NCI-H2171 treated with DMSO at 0.1 percent for 48 hours (cell line): ENCODE measurements at places on chromosomes 5 and 9.

GRCh38 chr9:88953381-88954029, 37.8 kb upstream of the S1PR3 start:
- no peak for DNase-seq

DNA sequence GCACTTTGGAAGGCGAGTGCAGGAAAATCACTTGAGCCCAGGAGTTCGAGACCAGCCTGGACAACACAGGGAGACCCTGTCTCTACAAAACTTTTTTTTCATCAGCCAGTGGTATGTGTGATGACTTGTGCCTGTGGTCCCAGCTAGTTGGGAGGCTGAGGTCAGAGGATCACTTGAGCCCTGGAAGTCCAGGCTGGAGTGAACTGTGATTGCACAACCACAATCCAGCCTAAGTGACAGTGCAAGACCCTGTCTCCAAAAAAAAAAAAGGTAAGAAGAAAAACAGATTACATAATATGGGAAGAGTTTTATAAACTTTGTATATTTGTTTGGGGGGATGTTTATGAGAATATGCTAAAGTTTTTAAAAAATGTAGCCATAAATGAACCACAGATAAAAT, 76.5 kb upstream of the CER1 start:
- no peak for DNase-seq

- no peak for DNase-seq
These were observed 183.3 kb downstream of the MAST4 start for GRCh38 chr5:66779528-66779927.

DNA sequence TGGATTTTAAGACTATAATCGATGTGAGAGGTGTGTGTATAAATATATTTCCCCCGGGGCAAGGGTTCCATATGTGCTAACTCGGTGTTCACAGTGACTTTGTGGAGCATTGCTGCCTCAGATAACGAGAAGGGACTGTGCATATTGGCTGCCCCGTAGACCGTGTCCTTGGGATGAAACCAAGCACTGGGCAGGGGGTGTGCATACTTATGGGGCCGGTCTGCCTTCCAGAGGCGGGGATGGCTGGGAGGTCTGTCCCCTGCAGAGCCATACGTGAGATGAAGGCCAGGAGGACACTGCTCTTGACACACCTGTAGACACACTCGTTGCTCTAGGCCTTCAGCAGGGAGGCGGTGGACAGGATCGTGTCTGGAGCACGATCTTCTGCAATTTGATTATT, 56.0 kb upstream of the ZNF354A start:
- DNase-seq = no peak

- no peak for DNase-seq
These were observed 8.6 kb downstream of the TRPM3 start for GRCh38 chr9:71112866-71113265.

GRCh38 chr9:123687246-123687751, 242.6 kb downstream of the DENND1A start:
- DNase-seq = peak; percentile 31

- DNase-seq = no peak
These were observed 75.0 kb upstream of the NEURL1B start for GRCh38 chr5:172565931-172566665.

- DNase-seq = no peak
These were observed 49.4 kb downstream of the ITGA1 start for GRCh38 chr5:52837068-52837467.

- DNase-seq = no peak
These were observed 105.5 kb upstream of the TSLP start for GRCh38 chr5:110965773-110966581.

- DNase-seq = no peak
These were observed 1108.3 kb upstream of the DMAC1 start for GRCh38 chr9:8907868-8908267.

GRCh38 chr9:13501018-13501417, 221.5 kb upstream of the MPDZ start:
- no peak for DNase-seq

DNA sequence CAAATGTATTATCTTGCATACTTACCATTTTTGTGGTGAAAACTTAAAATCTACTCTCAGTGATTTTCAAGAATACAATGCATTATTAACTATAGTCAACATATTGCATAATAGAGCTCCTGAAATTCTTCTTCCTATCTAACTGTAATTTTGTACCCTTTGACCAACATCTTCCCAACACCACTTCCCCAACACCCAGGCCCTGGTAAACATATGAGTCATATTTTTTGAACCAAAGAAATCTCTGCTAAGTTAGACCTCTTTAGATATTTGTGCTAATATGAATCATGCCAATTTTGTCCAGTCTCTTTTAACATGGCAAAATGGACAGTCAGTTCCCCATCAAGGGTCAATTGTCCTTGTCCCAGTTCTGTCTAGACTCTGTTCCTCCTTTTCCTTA, 18.5 kb upstream of the RGS7BP start:
- no peak for DNase-seq

GRCh38 chr5:53357439-53357838, 123.0 kb upstream of the FST start:
- DNase-seq = no peak

DNA sequence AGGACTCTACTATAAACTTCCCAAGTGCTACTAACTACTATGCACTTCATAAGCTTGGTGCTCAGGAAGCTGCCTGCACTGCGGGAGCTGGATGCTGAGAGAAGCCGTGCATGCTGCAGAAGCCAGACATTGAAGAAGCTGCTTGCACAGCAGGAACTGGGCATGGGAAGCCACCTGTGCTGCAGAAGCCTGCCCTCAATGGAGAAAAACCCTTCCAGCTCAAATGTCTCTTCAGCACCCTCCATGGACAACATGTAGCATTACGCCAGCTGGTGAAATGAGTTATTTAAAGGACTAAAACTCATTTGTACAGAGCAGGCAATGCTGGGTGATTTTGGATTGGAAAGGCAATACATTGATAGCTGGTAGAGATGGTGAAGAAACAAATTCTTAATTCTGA, 247.2 kb downstream of the KIF4B start:
- peak; percentile 63 for DNase-seq

- DNase-seq = no peak
These were observed 47.2 kb downstream of the PTGS1 start for GRCh38 chr9:122418016-122418415.

DNA sequence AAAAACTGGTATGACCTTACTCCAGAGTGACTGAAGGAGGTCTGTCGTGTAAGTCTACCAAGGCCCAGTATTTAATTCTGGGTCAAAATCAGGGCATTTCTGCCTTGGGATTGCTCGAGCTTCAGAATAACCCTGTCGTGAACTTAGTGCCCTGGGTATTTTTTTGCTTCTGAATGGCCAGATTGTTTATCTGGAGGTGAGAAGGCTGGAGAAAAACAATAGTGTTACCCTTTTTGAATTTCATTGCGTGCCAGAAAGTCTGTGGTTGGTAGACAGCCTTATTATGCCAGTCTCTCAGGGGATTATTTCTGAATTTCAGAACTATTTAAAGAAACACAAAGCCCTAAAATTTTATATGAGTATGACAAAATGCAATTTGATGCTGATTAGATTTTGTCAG, 323.4 kb downstream of the CSNK1G3 start:
- DNase-seq = no peak

- no peak for DNase-seq
These were observed 210.8 kb downstream of the TRIO start for GRCh38 chr5:14353726-14354474.

GRCh38 chr5:130280528-130281217, 376.4 kb downstream of the CHSY3 start:
- DNase-seq = no peak

- DNase-seq = peak; percentile 58
These were observed 181.7 kb downstream of the BNC2 start for GRCh38 chr9:16688814-16689213.

DNA sequence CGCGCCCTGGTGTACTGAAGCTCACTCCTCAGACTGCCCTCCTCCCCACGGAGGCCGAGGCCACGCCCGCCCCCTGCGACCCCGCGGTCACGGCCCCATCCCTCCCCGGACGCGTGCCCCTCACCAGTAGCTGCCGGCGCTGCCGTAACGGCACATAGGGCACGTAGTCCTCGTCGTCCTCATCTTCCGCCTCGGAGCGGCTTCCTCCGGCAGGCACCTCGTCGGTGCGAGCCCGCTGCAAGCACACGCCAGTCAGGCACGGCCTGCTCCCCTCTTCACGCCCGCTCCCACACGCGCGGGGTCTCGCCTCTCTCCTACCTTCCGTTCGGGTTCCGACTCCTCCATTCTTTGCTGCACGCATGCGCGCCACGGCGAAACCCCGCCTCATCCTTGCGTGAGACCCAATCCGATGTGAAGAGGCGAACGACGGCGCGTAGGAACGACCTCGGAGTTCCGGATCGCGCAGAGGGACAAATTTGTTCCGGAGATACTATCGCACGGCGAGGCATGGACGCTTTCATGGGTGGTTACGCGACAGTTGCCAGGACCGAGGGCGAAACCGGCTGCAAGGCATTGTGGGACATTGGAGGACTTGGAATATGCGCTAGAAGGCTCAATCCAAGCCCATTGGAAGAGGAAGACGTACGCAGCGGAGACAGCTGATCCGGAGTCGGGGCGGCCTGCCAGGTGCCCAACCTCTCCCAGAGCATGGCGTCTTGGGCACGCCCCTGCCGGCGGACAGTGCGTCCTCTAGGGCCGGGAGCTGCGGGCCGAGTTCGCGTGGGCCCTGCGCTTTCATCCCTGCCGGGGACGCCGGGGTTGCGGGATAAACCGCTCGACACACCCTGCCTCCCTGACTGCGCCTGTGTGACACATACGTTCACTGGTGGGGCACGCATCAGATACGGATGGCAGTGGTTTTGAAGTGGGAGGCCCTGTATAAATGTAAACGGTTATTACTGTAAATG, at the start of gene DDX41:
Gene DDX41, minus strand, starts transcription at position 361 of the 968 bp plus-strand sequence. Its CDS starts 16 bp downstream, at position 345.
- peak; percentile 94 for DNase-seq

GRCh38 chr5:7808998-7809397, 41.9 kb downstream of the CFAP90 start:
- no peak for DNase-seq

GRCh38 chr5:86030753-86031152, 587.0 kb upstream of the COX7C start:
- peak; percentile 0 for DNase-seq
